ENCODE measurements at places on chromosomes 13 and 19.

DNA sequence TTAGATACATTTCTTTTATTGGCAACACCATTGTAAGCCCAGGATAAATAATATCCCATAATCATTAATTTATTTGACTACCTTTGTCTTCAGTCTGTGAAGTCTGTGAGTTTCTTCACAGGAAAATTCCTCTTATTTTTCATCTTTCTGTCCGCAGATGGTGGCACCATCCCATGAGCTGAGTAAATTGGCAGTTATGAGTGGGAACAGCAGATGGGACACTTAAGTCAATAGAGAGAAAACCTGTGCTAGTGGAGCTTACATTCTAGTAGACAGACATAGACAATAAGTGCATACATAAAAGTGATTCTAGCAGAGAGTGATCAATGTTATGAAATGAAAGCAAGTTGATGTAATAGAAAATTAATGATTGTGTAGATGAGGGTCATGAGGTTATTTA is 638.2 kb upstream of the MIR17HG start:
- no peak for DNase-seq

- DNase-seq = no peak
Measured at GRCh38 chr13:75596657-75597182, 39.4 kb upstream of the LMO7 start.

DNA sequence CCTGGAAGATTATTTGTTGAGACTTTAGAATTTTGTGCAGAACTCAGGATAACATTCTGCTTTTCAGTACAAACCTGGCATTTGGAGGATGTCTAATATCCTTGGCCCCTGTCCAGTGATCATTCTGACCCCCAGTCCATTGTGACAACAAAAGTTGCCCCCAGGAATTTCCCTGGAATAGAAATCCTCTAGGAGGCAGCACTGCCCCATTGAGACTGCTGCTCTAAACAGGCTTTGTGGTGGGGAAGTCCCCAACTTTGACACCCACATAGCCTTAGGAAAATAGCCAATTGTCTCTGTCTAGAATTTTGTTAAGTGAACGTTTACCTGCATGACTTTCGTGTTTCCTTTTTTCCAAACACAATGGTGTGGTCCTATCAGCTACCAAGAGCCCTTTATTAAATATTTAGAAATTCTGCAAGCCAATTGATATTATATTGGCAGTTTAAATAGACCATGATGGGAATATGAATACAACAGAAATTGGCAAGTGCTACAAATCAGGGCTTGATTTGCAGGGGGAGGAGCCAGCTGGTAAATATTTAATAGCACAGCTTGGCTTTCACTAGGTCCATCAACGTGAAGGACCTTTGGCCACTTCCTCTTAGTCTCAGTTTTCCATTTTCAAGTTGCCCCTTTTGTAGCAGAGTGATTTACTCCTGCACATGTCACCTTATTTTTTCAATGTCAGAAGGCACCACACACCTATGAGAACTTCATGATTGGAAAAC is 451.7 kb downstream of the EFNB2 start:
- no peak for DNase-seq

GRCh38 chr13:93320942-93321341 is 94.3 kb downstream of the GPC6 start:
- no peak for DNase-seq

DNA sequence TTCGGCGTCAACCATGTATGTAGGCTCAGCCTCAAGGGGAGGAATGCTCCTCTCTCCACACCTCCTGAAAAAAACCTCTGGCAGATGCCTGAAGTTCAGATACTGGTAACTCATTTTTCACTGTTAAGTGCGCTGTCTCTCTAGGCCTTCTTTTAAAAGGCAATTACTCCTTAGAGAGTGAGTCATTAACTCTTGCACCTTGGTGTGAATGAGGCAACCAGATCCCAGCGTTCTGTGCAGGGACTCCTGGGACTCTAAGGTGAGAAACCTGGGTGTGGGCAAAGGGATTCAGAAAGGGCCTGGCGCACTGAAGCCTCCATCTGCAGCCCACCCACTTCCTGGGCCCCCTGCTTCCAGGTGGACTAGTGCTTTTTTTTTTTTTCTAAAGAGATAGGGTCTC is 71.7 kb downstream of the SIAH3 start:
- no peak for DNase-seq

Measured in cerebellar nuclear complex (tissue), 1 donor.